ENCODE measurements at places on chromosomes 2 and 18.

DNA sequence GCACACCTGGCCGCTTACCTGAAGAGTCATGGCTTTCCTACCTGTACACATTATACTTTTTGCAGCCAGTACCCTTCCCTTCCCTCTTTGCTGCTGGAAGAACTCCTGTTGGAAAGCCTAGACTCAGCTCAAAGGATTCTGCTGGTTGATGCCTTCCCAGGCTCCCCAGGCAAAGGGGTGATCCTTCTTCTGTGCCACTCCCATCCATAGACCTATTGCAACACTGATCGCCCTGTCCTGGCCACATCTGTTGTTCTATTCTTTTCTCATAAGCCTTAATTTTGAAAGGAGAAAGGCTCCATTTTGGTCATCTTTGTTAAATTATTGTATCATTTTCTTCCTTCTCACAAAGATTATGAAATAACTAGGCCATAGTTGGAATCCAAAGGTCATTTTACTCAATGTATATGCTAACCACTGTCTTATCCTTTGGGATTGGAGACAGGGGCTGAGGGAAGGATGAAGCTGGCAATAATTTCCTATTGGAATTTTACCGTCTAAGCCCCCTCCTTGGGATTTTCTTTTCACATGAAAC lies 3.4 kb upstream of the PRKCE start:
- no peak for DNase-seq

- DNase-seq: no peak
Observed at GRCh38 chr18:79586436-79587225, 93.0 kb upstream of the CTDP1 start.

DNA sequence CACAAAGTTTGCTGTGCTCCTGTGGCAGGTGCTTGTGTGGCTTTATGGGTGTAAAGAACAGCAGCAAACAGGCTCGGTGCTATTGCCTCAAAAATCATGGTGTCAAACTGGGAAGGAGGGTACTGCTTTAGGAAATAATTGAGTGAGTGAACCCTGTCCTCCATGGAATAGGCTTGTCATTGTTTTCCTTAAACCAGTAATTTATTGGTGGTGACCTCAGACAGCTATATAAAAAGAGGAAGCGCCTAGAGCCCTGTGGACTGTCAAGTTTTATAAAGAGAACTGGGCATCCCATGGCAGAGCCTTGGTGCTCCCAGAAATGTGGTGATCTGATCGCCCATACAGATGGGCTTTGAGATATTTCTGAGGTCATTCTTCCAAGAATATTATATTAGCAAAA lies 4.7 kb upstream of the CXCR4 start:
- DNase-seq: no peak

DNA sequence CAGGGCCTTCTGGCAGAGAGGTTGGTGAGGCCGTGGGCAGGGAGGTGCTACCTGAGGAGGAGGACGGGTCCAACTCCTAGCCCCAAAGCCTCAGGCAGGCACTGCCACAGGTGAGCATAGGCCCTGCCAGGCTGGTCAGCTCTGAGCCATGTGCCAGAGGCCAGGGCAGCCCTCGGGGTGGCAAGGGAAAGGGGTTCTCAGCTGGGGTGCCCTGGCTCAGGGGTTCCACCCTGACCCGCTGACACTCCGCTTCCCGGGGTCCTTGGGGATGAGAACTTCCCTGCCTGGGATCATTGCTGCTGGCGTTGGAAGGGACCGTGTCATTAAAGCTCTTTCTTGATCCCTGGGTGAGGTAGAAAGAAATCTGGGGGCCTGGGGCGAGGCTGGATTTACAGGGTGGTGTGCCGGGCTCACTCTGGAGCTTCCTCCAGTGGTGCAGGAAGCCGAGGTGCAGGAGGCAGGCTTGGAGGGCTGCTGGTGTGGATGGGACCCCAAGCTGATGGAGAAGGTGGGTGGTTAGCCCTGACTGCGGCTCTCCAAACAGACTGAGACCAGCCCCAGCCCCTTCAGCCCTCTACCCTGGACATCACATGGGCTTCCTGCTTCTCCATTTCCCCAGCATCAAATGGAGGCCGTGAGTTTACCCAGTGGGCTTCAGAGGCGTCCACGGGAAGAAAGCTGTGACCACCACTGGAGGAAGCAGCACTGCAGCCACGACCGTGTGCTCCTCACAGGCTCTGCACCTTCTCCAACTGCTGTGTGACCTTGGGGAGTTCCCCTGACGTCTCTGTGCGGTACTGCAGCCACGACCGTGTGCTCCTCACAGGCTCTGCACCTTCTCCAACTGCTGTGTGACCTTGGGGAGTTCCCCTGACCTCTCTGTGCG lies 295.2 kb downstream of the NDUFA10 start:
- no peak for DNase-seq

- DNase-seq: no peak
Observed at GRCh38 chr2:210899131-210899530, 342.7 kb downstream of the CPS1 start.

DNA sequence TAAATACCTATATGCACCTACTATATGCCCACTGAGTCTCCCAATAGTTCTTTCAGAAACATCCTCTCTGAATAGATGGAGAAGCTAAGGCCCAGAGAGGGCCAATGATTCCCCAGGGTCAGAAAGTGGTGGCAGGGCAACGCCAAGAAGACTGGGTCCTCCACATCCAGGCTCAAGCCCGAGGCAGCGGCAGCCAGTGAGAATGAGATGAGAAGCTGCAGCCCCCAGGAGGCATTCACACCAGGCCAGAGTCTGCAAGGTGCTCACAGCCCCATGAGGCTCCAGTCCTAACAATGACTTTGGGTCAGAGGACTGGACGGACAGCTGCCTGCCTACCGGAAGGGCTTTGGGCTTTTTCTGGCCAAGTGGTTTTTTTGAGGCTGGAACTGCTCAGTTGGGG lies 3.5 kb downstream of the TEX261 start:
- DNase-seq: no peak

GRCh38 chr2:149885946-149886345 lies 298.4 kb upstream of the MMADHC start:
- no peak for DNase-seq

- no peak for DNase-seq
Observed at GRCh38 chr2:226220511-226220910, 579.1 kb downstream of the IRS1 start.

DNA sequence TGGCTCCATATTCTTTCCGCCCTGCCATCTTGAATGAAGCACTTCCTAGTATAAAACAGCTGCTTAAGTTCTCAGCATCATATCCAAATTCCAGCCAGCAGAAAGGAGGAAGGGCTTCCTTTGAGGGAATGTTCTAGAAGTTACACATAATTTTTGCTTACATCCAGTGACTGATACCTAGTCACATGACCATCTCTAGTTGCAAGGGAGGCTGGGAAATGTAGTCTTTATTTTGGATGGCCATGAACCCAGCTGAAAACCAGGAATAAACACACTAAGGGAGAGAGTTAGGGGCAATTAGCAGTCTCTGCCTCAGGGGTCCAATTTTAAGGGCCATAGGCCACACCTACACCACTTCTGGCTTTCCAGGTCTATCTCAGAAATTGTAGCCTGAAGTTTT lies 57.8 kb upstream of the LMAN1 start:
- DNase-seq: no peak

DNA sequence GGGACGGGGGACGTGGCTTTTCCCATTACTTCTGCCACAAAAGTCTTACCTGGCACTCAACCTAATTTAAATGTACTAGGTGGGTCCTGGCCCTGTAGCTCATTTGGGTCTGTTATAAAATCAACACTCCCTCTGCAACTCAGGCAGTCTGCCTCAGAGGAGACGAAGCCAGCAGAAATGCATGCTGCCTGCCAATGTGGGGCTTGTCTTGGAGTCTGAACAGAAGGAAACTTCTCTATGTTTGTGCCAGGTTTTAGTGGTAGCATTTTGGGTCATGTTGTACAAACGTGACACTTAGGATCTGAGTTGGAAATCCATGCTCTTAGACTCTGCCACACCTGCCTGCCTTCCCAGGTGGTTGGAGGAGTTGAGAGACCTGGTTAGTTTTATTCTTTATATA lies 292.5 kb upstream of the FAM98A start:
- no peak for DNase-seq

DNA sequence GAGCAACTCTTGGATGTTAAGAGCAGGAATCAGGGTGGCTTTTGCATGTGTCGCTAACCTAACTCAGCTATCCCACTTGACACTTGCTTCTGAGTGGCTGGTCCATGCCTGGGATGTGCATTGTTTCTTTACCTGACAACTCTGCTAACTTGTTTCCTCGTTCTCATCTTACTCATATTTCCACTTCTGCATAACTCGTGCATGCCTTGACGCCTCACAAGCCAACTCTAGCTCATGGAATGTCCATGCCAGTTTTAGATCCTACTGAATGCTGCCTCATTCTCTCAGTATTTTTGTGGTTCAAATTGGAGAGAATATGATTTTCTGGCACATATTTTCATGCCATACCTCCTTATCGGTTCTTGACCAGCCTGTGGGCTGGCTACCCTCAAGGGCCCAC lies 52.5 kb downstream of the CDCA7 start:
- DNase-seq: no peak

DNA sequence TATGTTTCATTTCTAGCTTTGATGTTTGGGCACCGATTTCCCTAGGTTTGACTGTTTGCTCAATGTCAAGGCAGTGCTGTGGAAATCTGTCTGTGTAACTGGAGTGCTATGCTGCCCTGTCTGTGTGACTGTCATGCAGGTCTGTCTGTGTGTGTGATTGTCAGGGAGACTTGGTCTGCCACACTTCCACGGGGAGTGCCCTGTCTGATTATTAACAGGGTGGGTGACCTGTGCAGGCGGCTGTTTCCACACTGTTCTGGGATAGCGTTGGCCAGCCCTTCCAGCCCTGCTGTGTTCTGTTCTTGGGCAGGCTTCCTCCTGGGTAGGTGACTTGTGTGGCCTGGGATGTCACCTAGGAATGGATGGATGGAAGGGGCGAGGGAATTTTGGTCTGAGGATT lies 85.3 kb downstream of the FHOD3 start:
- no peak for DNase-seq

DNA sequence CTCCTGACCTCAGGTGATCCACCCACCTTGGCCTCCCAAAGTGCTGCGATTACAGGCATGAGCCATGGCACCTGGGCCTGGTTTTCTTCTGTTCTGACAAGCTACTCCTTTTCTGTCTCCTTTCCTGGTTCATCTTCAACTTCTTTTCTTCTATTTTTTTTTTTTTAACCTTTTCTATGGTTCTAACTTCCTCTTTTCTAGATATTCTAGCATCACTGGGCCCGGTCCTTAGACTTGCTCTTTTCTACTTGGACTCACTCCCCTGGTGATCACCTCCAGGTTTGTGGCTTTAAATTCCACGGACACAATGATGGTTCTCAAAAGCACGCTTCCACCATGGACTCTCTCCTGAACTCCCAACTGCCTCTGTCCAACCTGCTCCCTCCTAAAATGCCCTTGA lies 2.0 kb downstream of the EIF2AK2 start:
- no peak for DNase-seq

DNA sequence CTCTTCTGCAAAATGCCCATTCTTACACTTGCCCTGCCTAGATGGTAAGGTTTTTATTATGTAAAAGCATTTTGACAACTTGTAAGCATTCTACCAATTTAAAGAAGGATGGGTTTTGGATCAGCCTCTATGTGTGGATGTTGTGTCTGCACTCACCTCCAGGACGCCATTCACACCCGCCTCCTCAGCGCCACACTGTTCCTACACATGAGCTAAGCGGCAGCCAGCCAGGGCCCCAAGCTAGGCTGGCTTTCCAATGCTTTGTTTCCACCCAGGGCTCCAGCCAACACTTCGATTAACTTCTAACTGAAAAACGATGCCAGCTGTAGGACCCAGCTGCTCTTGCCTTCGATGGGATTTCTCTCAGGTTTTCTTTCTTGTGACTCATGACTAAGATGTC lies 73.3 kb upstream of the FZD7 start:
- no peak for DNase-seq

GRCh38 chr2:223093436-223094241 lies 41.6 kb downstream of the KCNE4 start:
- DNase-seq: peak; percentile 90

GRCh38 chr2:101516823-101517690 lies 42.1 kb upstream of the RFX8 start:
- peak; percentile 93 for DNase-seq

DNA sequence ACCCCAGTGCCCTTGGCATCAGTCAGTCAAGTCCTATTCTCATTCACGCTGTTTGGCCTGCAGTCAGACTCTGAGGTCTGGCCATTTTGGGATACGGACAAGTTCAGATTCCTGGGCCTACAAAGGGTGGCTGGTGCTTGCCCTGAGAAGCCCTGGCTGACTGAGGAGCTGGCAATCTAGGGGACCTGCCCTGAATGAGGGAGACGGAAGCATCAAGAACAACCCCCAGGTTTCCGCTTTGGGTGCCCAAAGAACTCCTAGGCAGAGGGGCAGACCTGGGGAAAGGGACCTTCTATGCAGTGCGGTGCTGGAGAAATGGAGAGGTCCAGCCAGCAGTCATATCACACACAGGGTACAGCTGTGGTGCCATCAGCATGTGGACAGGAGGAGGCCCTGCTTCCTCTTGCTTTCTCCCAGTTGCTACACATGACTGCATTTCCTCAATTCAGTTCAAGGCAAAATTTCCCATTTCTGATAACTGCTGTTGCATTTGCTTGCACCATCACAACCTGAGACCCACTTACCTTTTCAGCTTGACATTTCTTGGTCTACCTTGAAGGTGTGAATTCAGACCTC lies 70.9 kb upstream of the LGALSL start:
- DNase-seq: no peak

GRCh38 chr2:180413336-180413735 lies 406.2 kb upstream of the CWC22 start:
- no peak for DNase-seq

- peak; percentile 46 for DNase-seq
Observed at GRCh38 chr2:105804266-105804665, 59.6 kb downstream of the NCK2 start.

- peak; percentile 53 for DNase-seq
Observed at GRCh38 chr18:21457179-21457535, 143.3 kb downstream of the ESCO1 start.

DNA sequence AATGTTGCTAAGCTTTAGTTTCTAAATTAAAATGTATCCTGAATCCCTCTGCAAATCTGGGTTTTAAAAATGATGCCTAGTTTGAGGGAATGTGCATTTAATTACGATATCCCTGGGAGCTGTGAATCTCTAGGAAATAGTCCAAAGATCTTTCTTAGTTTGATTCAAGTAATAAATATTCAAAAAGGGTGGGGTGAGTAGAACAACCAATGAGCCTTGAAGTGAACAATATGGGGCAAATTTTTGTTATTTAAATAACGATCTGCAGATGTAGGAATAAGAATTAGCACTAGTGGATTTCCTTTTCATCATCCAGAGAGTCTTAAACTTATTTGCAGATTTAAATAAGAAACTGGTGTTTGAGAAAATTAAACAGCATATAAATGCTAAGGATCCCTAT lies 106.3 kb downstream of the ACVR1 start:
- no peak for DNase-seq

GRCh38 chr2:64863097-64863820 lies 125.9 kb upstream of the SLC1A4 start:
- DNase-seq: no peak

- no peak for DNase-seq
Observed at GRCh38 chr2:217950401-217950871, 52.4 kb downstream of the TNS1 start.
